Activated CD8-positive, alpha-beta T cell treated with anti-CD3 and anti-CD28 coated beads, Interleukin-2, amount 10 ng/mL, durations not matched to agents 7 days and 5 days (primary cell): ENCODE measurements at places on chromosomes 13 and 19. TPM values are rescaled to one million over a fixed set of nuclear protein-coding genes. Genes with fewer than 3 reads are reported as not detected.

NTF4 gene
- not detected for total RNA-seq

DNA sequence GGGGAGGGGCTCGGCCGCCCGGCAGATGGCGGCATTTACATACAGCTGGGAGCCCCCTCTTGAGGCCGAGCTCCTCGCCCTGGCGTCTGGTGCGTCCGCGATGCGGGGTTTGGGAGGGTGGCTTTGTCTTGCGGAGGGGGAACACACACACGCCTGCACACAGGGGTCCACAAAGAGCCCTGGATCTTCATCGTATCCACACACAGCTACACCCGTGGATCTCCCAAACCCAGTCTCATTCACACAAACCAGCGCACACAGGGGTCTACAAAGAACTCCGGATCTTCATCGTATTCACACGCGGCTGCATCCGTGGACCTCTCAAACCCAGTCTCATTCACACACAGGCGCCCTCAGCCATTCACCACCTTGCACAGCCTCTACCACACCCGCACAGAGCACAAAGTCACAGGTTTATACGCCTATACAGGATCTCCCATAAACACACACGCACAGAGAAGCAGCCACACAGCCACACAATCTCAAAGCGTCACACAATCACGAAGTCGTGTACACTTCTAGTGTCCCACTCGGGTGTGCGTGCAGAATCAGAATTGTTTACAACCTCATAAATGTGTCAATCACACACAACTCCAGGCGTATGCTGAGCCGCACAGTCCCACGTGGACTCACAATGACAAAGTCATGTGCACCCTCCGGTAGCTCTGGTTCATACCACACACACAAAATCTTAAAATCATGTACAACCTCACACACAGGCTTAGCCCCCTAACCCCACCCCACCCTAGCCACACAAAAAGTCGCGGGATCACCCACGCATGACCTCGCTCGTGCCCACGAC is 550 bp upstream of the DLL3 start:
- DNase-seq, result peak; percentile 35

- DNase-seq, result no peak
Measured at GRCh38 chr13:48813518-48813917, 159.8 kb downstream of the CYSLTR2 start.

- DNase-seq, result no peak
Measured at GRCh38 chr13:59103004-59103768, 1060.5 kb downstream of the DIAPH3 start.

GRCh38 chr13:113086991-113087922 is 18.3 kb upstream of the F7 start:
- no peak for DNase-seq

DNA sequence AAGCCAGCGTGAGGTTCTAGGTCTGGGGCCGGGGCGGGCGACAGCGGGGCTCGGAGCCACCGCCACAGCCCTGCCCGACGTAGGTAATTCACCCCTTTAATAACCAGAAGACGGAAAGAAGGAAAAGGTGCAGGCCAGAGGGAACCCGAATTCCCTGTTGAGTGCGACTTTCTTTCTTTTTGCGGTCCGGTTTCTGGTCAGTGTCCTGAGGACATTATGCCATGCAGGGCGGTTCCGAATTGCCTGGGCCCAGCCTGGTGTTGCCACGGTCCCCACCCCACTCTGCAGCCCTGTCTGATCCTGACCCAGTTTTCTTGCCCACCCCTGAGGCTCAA is 18.4 kb upstream of the TFDP1 start:
- DNase-seq, result peak; percentile 12

- DNase-seq, result no peak
Measured at GRCh38 chr13:44074611-44075010, 194.9 kb downstream of the LACC1 start.

ELSPBP1 gene
- total RNA-seq, result not detected

PTGER1 gene
- total RNA-seq, result 0.44 TPM

ZNF540 gene
- 1.2 TPM for total RNA-seq

DNA sequence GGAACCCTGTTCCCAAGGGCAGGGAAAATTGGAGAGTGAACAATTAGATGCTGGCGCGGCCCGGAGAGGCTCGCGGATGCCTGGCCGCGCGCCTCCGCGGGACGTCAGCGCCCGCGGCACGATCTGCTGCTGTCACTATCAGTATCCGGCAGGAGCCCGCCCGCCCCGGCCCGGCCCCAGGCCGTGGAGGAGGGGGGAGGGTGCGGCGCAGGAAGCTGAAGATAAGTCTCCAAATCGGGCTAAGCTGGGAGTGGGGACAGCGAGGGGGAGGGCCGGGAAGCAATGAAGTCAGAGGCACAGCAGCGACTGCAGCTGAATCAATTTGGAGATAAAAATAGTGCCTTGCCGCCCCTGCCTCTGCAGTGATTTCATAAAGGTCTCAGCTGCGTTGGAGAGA is 441.5 kb upstream of the KLF12 start:
- peak; percentile 70 for DNase-seq

KCNC3 gene
- total RNA-seq, result 0.47 TPM

GRCh38 chr19:3608750-3609322 is 2.2 kb upstream of the TBXA2R start:
- no peak for DNase-seq

DNA sequence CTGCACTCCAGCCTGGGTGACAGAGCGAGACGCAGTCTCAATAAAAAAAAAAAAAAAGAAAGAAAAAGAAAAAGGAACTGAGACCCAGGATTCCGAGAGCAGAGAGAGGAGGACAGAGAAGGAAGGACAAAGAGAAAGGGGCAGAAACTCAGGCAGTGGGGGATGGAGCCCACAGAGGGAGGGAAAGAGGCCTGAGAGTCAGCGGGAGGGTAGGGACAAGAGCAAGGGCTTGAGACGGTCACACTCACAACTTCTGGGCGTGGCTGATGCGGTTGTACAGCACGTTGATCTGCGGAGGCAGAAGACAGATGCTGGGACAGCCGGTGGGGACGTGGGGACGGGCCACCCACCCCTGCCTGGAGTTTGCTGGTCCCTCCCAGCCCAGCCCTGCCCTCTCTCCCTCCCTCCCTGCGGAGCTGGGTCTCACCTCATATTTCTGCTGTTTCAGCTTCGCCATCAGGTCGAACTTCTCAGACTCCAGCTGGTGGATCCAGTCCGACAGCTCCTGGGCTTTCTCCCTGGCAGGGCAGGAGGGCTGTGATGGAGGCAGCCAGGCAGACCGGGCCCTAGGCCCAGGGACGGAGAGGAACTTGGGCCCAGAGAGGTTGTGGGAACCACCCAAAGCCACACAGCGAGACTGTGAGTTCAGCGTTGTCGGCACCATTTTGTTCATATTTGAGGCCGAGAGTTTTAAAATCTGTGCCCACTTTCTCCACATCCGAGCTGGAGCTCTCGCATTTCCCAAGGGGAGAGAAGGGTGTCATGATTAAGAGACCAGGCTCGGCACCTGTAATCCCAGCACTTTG is 15.2 kb downstream of the TNNT1 start:
- DNase-seq, result no peak

ZNF728 gene
- not detected for total RNA-seq

DNA sequence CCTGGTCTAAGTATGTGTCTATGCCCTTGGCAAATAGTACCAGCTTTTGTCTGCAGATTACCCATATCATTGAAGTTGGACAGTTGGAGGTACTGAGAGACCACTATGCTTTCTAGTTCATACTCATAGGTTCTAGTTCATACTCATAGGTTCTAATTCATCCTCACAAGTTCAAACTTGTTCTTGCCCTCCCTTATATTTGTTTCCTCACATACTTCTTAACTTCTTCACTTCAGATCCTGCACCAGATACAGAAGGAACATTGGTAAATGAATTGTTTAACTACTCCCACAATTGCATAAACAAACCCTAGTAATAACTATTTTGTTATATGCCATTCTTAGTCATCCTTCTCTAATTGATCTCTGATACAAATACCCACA is 172.2 kb downstream of the SLITRK1 start:
- no peak for DNase-seq

POU4F1 gene
- 0.13 TPM for total RNA-seq

DNA sequence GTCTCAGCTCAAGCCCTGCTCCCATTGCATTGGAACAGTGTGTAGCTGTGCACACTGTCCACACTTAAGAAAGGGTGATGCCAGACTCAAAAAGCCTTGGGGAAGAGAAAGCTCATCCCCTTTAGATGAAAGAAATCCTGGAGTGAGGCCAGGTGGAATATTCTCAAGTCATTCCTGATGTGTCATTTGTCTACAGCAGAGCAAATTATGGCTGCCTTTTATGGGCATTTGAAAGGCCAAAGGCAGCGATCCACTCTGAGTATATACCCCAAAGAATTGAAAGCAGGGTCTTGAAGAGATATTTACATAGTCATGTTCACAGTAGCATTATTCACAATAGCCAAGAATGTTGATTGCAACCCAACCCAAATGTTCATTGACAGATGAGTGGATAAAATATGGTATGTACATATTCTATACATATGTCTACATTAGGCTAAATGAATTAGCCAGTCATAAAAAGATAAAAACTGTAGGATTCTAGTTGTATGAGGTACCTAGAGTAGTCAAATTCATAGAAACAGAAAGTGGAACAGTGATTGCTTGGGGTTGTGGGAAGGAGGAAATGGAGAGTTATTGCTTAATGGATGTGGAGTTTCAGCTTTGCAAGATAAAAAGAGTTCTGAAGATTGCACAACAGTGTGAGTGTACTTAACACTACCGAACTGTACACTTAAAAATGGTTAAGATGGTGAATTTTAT is 214.9 kb downstream of the KCNRG start:
- no peak for DNase-seq

FCHO1 gene
- 55.0 TPM for total RNA-seq

ZNF324B gene
- 12.5 TPM for total RNA-seq

- DNase-seq, result peak; percentile 31
Measured at GRCh38 chr13:49652355-49653305, 24.3 kb downstream of the ARL11 start.

- no peak for DNase-seq
Measured at GRCh38 chr13:33994198-33994597, 176.2 kb downstream of the RFC3 start.

DNA sequence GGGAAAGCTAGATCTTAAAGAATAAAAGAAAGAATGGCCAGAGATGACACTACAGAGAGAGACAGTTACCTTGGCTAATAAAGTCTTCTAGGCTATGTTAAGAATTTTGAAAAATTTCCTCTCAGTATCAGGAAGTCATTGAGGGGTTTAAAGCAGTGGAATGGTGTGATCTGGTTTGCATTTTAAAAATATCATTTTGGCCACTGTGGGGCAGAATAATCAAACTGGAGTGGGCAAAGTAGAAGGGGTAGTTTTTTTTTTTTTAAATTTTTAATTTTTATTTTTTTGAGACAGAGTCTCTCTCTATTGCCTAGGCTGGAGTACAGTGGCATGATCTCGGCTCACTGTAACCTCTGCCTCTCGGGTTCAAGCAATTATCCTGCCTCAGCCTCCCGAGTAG is 4.4 kb upstream of the CNMD start:
- no peak for DNase-seq

TMEM221 gene
- total RNA-seq, result not detected

DNA sequence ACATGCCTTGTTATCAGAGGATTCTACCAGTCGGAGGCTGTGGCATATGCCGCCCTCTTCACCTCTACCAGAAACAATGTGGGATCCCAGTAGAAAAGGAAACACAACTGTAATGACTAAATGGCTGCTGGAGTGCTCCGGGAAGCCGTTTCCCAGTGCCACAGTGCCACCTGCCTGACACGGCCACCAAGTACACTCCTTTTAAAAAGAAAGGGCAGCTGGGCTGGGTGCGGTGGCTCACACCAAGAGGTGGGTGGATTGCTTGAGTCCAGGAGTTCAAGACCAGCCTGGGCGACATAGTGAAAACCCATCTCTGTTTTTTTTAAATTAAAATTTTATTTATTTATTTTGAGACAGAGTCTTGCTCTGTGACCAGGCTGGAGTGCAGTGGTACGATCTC is 67.3 kb downstream of the TRPM4 start:
- peak; percentile 59 for DNase-seq

- DNase-seq, result no peak
Measured at GRCh38 chr13:111058796-111059506, 56.2 kb upstream of the ARHGEF7 start.

ZNF154 gene
- total RNA-seq, result 3.0 TPM

- peak; percentile 27 for DNase-seq
Measured at GRCh38 chr13:44879452-44880058, 109.7 kb downstream of the NUFIP1 start.

CYP4F12 gene
- not detected for total RNA-seq

DNA sequence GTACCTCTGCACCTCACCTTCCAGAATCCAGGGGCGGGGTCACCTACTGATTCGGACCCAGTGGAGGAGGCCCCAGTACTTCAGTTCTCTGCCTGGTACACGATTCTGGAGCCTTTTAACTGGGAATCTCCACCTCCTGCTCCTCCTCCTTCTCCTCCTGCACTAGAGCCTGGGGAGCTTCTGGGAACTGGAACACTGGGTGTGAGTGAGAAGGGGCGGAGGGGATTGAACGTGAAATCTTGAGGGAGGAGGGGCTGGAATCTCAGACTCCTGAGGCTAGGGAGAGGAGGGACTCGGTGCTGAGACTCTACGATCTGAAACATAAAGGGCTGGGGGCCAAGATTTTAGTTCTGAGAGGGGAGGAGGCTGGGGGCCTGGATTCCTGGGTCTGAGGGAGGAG is at the start of gene KLK8:
KLK8 (minus strand) TSS at position 90 of the 400 bp plus-strand sequence. CDS start 437 bp downstream, outside the sequence.
- no peak for DNase-seq

CCDC122 gene
- 1.3 TPM for total RNA-seq

- peak; percentile 60 for DNase-seq
Measured at GRCh38 chr13:28611654-28612131, 47.2 kb upstream of the POMP start.

CCL25 gene
- 10.0 TPM for total RNA-seq

DNA sequence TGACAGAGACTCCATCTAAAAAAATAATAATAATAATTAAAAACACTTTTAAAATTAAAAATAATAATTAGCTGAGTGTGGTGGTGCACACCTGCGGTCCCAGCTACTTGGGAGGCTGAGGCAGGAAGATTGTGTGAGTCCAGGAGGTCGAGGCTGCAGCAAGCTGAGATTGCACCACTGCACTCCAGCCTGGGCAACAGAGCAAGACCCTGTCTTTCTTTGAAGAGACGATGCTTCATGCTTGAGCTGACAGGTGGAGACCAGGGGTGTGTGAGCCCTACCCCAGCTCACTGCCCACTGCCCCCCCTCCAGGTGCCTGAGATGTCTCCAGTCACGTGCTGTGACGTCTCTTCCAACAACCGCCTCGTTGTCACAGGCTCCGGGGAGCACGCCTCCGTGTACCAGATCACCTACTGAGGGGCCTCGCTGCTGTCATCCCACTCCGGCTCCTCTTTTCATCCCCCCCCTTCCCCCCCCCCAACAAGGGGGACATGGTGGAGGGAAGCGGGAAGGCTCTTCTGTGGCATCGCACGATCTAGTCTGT is 17.3 kb downstream of the TLE6 start:
- DNase-seq, result no peak
